ENCODE measurements at places on chromosomes 16 and 17.

DNA sequence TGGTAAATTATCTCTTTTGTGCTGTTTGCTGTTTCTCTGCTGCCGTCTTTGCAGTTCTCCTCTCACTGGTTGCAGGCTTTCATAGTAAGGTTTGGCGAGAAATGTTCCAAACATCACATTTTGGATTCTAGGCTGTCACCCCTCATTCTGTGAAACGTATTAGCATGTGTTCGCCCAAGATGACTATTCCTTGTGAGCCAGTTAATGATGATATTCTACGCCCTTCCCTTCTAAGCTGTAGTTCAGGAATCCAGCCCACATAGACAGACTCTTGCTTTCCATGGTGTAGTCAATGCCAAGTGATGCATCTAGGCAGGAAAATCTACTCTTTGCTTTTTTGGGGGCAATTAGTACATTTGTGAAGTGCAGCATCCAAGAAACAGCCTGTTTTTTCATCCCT is 14.4 kb downstream of the UBFD1 start:
- DNase-seq: no peak

GRCh38 chr17:59527931-59528330 is 37.5 kb upstream of the DHX40 start:
- no peak for DNase-seq

GRCh38 chr17:43614561-43614960 is 47.2 kb downstream of the MEOX1 start:
- no peak for DNase-seq

GRCh38 chr17:82525712-82526111 is 6.2 kb downstream of the FOXK2 start:
- no peak for DNase-seq

Data from suppressor macrophage treated with lipopolysaccharide for 1 hour (primary cell).